ENCODE measurements at places on chromosomes 13 and 19.

DNA sequence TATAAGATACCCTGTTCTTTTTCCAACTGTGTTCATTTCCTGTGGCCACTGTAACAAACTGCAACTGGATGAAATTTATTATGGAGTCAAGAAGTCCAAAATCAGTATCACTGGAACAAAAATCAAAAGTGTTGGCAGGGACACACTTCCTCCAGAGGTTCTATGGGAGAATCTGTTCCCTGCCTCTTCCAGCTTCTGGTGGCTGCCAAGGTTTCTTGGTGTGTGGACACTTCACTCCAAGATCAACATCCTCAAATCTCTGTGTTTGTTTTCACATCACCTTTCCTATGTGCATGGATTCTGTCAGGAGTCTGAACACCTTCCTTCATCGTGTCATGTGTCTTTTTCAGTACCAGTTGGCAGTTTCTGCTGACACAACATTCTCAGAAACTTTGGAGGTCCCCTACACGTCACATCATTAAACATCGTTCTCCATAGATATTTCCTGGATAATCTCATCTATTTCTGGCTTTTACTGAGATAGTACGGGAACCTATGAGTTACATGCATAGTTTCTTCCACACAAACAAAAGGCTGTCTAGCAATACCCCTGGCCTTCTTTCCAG is 15.2 kb upstream of the EFNB2 start:
- DNase-seq: no peak

- DNase-seq: peak; percentile 20
Observed at GRCh38 chr13:44967704-44968433, 21.4 kb downstream of the NUFIP1 start.

DNA sequence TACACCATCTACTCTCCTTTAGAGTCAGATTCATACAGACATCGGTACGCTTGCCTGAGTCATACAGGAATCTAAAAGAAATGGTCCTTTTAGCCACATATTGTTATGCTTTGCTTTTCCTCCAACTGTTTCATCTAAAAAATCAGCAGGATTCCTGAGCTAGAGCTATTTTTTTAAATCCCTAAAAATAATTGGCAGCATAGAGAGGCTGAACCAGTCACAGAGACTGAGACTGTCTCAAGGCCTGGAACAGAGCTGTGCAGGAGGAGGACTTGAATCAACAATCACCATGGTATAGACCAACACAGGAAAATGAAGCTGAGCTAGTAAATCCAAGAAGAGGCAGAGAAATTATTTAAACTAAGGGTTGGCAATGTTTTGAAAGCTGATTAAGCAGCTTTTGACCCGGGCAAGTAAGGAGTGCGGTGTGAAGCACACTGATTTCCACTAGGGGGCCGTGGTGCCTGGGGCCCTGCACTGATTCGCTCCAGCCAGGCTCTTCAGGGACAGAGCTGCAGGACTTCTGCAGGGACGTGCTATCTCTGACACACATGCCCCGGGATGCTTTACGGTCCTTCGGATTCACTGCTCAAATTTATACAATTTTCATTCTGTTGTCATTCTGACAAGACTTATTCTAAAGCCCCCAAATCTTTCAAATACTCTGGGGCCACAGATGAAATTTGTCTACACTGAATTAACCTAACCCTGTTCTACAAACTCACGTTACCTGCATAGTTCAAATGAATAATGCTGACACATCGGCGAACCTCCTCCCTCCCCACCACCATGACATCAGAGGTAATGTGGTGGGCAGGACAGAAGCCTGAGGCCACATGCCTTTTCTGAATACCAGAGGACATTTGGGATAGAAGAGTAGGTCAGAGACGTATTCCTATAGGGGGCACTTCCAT is 87.6 kb upstream of the SLC15A1 start:
- peak; percentile 84 for DNase-seq

DNA sequence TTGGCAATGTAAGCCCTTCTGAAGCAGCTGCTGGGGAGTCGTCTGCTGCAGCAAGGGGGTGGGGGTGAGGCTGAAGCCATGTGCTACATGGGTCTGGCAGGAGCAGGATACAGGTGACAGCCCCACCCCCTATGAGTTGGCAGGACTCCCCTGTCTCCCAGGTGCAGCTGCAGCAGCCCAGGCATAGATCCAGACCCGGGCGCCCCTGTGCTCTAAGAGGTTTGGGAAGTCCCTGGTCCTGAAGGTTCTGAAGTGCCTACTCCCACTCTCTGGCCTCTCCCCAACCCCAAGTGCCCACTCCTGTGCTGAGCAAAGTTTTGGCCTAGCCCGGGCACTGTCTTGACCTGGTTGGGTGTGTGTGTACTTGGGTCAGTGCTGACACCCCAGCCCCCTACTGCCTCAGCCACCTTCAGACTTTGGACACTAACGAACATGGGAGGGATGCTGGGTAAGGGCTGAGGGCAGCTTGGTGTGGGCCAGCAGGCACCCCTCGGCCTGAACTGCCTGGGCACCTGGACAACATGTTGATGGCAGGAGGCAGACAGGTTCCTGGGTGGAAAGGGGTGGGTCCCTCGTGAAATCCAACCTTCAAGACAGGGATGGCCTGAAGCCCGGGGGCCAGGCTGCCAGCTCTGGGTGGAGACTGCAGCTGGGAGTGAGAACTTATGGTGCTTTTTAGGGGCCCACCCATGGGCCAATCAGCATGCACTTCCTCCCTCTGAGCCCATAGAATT is 54.1 kb upstream of the SLITRK6 start:
- no peak for DNase-seq

DNA sequence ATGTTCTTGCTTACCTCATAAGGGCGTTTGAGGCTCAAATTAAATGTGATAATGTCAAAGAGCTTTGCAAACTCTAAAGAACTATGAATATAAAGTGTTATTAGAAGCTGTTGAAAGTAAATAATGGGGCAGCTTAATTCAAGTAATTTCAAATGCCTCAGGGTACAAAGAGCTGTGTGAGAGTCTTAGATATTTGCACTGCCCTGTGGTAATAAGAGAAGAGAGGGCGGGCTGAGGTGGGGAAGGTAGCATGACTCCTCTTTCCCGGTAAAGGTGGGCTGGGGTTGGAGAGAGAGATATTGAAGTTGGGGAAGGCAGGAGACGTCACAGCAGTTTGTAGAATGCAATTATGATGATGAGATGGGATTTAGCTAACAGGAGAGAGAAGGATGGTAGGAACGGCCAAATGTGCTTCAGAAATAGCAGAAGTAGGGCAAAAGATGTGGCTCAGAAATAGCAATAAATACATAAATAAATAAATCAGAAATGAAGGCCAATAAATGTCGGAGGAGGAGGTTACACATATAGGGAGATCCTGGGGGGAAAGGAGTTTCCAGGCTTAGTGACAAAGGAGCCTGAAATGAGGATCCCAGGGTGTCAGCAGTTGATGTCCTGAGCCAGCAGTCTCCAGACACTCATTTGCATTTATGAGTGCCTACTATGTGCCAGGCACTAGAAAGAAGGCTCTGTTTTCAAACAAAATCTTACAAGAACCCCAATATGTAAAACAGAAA is 35.7 kb upstream of the RCBTB2 start:
- no peak for DNase-seq

- peak; percentile 97 for DNase-seq
Observed at GRCh38 chr19:5803752-5804515, 933 bp upstream of the NRTN start.

- DNase-seq: no peak
Observed at GRCh38 chr19:16208847-16209665, 11.3 kb downstream of the AP1M1 start.

- DNase-seq: peak; percentile 25
Observed at GRCh38 chr13:21583478-21583877, 20.5 kb downstream of the MICU2 start.
